ENCODE measurements at places on chromosomes 12 and 14.

- DNase-seq: no peak
These were observed 43.7 kb downstream of the KDM2B start for GRCh38 chr12:121536899-121537813.

DNA sequence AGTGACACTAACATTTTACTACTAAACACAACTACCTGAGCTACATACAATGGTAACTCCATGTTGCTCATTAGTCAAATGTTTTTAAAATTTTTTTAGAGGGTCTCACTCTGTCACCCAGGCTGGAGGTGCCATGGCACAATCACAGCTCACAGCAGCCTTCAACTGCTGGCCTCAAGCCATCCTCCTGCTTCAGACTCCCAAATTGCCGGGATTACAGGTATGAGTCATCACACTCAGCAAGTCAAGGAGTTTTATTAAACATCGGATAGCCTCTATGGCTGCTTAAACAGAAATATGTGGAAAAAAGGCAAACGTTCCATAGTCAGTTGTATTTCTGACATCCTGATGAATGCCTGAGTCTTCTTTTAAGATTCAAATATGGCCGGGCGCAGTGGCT is 11.1 kb upstream of the NPFF start:
- no peak for DNase-seq

- no peak for DNase-seq
These were observed 18.6 kb upstream of the GPATCH2L start for GRCh38 chr14:76133103-76133502.

GRCh38 chr12:51082561-51083125 is 753 bp downstream of the CSRNP2 start:
- no peak for DNase-seq

DNA sequence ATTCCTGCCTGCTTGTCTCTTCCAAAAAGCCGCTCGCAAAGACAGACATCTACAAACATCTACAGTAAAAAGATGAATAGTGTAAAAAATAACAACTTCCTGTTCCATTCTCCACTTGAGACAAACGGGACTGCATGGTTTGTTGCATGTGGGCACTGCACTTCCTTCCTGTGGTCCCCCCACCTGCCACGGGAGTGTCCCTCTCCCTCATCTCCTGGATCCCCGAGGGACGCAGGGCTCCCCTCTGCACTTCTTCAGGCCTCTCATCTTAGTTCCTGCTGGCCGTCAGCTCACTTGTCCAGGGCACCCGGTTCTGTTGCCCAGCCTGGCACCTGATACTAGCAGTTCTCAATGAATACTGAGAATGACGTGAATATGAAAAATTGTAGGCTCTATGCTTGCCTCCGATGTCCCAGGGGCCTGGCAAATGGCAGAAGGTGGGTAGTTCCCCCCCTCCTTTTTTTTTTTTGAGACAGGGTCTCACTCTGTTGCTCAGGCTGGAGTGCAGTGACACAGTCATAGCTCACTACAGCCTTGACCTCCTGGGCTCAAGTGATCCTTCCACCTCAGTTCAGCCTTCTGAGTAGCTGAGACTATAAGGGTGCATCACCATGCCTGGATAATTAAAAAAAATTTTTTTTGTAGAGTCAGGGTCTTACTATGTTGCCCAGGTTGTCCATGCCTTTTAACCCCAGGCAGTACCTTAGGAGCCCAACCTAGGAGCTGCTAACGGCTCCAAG is 3.5 kb upstream of the KLC1 start:
- DNase-seq: no peak

DNA sequence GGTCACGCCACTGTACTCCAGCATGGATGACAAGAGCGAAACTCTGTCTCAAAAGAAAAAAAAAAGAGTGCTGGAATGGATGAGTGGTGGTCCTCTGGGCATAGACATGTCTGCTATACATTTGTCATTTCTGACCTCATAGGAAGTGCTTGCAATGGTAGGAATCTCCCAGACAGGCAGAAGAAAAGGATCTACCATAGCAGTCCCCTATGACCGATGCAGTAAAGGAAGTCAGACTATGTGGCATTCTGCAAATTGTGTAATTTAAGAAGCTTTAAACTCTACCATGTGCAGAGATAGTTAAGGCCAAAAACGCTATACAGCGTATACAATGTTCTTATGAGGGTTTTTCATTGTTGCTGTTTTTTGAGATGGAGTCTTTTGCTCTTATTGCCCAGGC is 24.7 kb upstream of the RAP1B start:
- no peak for DNase-seq

DNA sequence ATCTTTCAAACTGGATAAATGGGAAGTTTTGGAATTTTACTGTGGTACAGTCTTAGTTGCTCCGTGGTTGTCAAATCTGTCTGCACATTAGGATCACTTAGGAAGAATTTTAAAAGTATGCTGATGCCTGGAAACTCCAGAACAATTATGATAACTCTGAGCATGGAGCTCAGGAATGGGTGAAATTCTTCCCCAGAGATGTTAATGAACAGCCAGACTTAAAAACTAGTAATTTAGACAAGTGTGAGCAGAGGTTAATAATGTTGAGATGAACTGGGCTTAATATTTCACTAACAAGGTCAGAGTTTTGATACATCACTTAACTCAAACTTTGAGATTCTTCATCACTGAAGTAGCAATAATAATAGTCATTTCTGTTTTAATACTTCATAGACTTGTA is 94.5 kb downstream of the NTS start:
- no peak for DNase-seq

- no peak for DNase-seq
These were observed 465.7 kb upstream of the MGAT4C start for GRCh38 chr12:86721713-86722397.

- no peak for DNase-seq
These were observed 129.1 kb downstream of the PLXNC1 start for GRCh38 chr12:94277426-94278000.

DNA sequence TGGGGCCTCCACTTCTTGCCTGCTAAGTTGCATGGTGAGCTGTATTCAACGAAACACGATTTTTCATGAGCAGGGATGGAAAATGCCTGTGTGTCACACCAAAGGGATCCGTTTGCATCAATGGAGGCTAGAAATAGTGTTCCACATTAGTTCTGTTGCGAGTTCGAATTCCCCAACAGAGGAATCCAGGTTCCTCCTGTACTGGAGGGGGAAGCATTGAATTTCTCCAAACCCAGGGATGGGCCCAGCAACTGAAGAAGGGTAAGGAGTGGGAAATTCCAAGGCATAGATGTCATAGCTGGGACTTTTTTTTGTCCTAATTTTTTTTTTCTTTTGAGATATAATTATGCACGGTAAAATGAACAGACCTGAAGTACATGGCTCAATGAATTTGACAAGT is 336.2 kb downstream of the DPF3 start:
- DNase-seq: no peak

GRCh38 chr12:117380083-117380482 is 18.7 kb upstream of the NOS1 start:
- no peak for DNase-seq

DNA sequence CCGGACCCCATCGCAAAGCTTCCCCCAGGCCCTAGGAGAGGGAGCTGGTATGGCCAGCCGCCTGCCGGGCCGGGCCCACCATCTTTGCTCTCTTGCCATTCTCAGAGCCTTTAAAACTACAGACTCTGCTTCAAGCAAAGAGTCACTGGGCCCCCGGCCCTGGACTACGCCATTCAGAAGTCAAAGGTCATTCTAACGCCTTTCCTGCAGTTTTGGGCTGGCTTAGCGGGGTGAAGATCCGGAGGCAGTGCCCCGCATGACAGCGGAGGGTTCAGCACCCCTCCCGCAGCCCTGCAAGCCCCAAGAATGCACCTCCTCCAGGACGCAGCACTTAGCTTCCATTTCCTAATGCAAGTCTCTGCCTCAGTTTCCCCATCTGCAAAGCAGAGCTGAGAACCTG is 38.3 kb upstream of the MEG3 start:
- no peak for DNase-seq

- no peak for DNase-seq
These were observed 2.2 kb downstream of the EIF5 start for GRCh38 chr14:103336191-103336590.

- DNase-seq: no peak
These were observed 20.7 kb upstream of the TUBA1C start for GRCh38 chr12:49244176-49244575.

DNA sequence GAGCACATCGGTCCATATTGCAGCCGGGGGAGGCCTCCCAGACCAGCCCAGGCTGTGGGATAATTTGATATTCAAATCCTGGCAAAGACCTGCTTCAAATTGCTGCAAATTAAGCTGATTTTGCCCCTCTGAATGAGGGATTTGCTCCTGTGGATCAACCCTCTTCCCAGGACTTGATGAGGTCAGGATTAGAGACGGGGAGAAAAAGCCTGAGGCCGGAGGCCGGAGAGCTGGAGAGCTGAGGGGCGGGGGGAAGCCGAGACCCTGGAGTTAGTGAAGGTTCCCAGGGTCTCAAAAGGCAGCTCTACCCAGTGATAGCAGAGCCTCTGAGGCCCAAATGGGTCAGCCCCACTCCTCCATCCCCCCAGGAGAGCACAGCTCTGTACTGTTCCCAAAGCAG is 17.5 kb upstream of the VSX2 start:
- no peak for DNase-seq

DNA sequence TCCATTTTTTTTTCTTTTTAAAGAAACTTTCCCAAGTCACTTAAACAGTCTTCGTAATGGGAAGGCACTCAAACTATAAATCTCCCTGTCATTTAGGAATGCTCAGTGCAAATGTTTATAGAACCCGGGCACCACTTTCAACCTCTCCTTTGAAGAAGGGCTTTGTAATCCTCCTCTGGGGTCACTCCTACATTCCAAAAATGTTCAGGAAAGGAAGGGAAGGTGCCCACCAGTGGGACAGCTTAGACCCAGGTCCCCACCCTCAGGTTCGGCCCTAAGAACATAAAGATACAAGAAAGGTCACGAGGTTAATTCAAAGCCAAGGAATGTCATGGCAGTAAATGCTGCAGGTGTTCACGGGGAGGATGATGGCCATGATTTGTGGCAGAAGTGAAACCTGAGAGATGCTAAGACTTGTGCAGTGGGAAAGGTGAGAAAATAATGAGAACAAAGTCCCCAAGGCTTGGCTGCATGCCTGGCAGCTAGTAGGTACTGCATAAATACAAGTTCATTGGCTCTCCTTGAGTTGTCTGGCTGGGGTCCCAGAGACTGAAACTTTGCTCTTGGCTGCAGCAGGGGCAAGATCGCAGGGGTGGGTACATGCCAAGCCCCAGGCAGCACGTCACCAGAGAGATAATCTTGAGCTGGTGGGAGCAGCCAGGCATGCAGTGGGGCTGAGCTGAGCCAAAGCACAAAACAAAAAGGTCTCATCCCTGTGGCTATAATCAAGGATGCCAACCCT is 21.1 kb downstream of the KRT18 start:
- no peak for DNase-seq

DNA sequence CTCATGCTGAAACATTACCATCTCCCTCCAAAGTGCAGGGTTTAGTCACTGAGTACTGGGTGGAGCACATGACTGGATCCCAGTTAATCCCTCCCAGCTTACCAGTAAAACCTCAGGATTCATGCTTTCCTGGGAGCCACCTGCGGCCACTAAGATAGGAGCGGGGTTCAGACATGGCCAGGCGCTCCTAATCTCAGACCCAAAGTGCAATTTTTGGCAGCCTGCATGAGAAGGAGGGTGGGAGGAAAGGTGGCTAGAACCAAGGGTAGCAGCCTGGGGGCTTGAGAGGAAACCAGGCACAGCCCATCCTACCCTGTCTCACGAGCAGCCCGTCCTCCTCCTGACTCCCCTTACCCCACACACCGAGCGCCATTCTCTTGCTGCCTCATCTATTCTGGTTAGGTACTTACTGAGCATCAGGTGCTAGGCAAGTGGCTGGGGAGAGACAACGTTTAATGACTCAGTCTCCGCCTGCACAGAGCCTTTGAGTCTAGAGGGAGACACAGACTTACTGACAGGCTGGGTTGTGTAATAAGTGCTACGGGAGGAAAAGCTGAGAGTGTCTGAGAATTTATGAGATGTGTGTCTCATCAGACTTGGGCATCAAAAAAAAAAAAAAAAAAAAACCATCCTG is 9.9 kb downstream of the GPRC5A start:
- DNase-seq: peak; percentile 89

DNA sequence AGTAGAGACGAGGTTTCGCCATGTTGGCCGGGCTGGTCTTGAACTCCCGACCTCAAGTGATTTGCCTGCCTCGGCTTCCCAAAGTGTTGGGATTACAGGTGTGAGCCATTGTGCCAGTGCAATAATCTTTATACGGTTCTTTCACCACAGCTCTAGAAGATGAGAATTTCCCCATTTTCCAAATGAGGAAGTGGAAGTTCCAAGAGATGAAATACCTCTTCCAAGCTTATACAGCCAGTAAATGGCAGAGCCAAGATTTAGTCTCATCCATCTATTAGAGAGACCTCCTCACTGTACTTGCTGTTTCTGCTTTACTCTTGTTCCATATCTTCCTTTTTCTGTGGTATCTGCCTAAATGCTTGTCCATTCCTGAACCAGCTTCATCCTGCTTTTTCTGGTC is 3.1 kb upstream of the LMNTD1 start:
- DNase-seq: no peak

DNA sequence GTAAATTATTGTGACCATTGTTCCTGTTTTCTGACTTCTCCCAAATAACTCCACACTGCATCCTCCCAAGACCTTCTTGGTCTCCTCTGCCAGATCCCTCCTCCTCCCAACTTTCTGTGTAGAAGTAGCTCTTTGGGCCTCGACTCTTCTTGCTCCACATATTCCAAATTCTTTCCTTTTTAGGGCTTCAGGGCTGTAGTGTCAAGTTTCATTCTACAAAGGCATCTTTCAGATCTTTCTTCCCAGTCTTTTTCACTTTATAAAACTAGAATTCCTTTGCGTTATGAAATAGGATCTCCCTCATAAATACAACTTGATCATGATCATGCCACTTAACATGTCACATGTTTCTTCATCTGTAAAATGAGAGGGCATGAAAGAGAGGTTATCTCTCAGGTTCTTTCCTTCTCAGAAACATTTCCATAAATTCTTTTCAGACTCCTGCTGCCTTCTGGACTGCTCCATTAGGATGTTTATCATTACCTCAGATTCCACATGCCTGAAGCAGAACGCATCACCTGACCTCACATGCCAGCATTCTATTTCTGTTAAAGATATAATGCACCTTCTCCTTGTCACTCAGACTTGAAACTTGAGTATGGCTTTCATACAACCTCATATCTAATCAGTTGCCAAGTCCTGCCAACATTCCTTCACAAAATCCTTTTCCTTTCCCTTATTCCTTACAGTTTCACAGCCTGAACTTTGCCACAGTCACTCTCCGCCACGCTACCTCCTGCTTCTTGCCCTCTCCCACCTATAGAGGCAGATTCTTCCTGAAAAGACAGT is 8.5 kb downstream of the SLC38A1 start:
- peak; percentile 15 for DNase-seq

DNA sequence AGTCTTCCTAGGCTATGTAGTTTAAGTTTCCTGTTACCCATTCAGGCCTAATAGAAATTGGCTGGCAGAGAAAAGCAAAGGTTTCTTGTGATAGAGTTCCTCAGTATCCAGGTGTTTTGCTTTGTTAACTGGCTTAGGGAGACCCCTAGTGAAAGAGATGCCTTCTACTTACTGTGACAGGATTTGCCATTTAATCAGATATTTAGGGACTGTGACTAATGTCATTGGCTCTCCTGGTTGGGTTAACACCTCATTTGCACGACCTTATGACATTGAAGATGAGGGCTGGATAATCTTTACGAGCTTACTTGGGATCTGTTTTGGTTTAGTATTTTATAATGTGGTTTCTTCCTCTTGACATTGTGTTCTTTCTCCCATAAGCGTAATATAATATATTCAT is 5.8 kb downstream of the MON2 start:
- DNase-seq: no peak

Measured in GM04504 (cell line).